SJSA1 (cell line): ENCODE measurements at places on chromosomes 6 and 20.
A peak's percentile ranks its signal among the peaks of the same experiment; 100 is the strongest.

DNA sequence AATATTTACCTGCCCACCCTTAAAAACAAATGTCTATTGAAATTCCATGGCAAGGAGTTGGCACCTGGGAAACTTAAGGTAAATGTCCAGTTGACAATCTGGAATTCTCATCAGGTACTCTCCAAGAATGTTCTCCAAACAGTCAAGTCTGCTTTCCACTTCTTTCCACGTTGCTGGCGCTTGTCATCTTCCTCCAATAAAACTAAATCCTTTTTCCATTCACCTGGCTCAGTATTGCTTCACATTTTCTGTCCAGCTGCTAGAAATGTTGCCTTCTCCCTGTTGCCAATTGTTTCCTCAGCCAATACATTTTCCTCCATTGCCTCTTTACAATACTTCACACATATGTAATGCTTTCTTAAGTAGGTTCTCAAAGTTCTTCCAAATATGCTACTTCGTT is 1288.1 kb upstream of the MAP3K7 start:
- no peak for DNase-seq

GRCh38 chr6:52523378-52524142 is 53.3 kb downstream of the TRAM2 start:
- no peak for DNase-seq

GRCh38 chr6:30683183-30683979 is 3.1 kb downstream of the PPP1R18 start:
- DNase-seq: no peak

GRCh38 chr6:72739368-72739779 is 117.5 kb downstream of the KCNQ5 start:
- DNase-seq: no peak

- peak; percentile 80 for DNase-seq
These were observed 38.2 kb upstream of the IER3 start for GRCh38 chr6:30782425-30783014.

DNA sequence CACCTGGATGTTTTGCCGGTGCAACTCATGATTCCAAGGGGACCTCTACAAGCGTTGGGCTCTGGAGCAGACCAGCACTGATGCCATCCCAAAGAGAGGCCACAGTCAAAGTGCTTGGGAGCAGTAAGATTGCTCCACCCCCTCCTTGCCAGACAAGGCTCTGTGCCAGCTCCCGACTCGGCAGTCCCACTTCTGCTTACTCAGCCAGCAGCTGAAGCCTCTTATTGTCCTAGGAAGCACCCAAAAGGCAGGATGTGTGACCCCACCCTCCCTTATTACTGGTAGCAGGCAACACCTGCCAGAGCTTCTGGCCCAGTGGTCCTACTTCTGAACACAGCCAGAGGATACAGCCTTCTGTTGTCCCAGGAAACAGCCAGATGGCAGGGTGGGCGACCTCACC is 614.2 kb downstream of the TENT5A start:
- DNase-seq: no peak

DNA sequence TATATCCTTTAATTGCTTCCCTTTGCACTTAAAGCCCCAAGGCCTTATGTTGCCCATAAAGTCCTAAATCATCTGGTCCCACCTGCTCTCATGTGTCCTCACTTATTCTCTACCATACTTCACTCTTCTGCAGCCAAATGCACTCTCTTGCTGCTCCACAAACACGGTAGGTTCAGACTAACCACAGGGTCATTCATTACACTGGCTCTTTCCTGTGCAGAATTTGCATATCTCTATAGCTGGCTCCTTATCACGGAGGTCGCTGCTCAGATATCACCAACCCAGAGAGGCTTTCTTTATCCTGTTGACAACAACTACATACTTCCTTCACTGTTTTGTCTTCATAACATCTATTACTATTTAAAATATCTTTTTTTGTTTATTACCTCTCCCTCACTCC is 86.8 kb downstream of the MOXD1 start:
- DNase-seq: no peak

DNA sequence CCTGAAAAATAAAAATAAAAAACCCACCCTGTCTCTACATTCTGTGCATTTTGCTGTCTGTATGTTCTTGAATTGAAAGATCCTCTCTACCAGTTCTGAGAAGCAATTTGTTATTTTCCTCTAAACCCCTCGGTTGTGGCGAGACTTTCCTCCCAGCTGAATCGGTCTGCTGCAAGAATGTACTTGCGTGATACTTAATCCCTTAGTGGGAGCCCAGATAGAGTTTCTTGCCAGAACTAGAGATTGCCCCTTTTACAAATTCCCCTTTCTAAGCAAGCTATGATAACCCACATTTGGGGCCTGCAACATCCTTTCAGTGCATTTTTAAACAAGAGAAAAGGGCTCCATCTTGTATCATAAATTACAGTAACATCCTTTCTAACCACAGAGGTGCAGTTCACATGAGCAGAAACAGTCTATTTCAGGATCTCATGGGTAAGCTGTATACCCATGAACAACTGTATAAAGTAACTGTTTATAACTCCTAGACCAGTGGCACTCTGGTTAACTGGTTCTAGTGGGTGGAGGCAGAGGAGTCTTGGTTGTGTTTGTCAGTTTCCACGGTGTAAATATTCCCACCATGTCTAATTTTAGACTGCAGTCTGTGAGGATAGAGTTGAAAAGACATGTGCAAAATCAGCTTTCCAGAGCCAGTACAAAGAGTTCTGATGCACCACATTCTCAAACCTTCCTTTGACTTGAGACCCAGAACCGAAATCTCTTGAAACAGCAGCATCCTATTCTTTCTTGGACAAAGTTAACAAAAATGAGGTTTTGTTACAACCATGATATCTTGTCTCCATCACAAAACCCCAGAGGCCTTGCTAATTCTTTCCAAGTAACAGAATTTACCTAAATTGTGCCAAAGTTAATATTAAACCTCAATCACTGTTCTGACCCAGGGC is 113.1 kb upstream of the ZNF217 start:
- DNase-seq: peak; percentile 65

GRCh38 chr6:140548366-140548765 is 1173.9 kb upstream of the CITED2 start:
- DNase-seq: no peak

DNA sequence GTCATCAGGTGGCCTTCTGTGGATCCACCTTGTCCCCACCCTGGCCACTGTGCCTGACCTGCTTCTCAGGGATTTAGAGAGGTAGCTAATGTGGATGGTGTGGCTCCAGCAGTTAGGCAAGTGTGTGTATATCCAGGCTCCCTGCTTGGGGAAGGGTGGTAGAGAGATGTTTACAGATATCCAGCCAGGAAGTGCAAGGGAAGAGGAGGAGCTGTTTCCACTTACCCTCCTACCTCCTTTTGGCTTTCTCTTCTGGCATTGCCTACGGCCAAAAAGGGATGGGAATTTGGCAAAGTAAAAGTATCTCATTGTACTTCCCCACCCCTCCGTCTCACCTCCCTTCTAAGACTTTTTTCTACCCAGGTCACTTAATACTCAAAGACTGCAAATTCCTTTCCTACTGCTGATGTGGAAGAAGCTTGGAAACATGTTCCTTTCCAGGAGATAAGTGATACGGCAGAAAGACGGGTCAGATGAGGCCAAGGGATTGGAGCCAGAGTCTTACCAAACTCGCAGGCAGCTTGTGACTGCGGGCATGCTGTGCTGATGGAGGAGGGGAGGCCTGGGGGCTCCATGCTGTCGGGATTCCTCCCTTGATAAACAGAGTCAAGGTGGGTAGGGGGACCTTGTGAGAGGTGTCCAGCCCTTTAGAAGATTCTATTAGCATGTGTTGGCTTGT is 253.4 kb downstream of the PRL start:
- DNase-seq: no peak

GRCh38 chr6:38714239-38715015 is 684 bp upstream of the DNAH8 start:
- no peak for DNase-seq

- no peak for DNase-seq
These were observed 212.7 kb downstream of the TMEM242 start for GRCh38 chr6:157110607-157111006.

DNA sequence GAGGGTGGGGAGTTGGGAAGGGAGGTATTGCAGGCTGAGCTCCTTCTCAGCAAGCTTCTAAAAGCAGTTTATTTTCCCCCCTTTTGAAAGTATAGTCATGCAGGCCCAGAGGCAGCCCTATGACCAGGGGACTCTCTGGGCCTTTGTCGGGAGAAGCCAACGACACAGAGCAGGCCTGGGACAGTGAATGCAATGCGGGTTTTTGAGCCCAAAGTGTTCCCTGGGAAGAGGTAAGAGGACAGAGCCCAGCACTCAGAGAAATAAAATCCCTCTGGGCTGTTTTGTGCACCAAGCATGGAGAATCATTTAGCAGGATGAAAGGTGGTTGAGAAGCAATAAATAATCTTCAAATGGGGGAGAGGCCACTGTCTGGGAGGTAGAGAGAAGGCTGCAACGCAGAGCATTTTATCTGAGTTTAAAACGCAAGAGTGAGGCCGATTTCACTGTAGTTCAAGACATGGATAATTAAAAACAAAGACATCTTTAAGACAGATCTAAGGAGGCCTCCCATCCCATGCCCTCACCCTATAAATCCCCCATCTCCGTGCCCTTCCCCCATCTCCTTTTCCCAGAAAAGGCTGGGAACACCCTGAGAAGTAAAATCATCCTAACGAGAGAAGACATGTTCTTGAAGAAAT is 237.5 kb downstream of the CDC5L start:
- DNase-seq: no peak

- DNase-seq: no peak
These were observed 56.2 kb downstream of the ADGRF1 start for GRCh38 chr6:46985943-46986342.

GRCh38 chr6:8707956-8708772 is 272.8 kb upstream of the SLC35B3 start:
- no peak for DNase-seq

DNA sequence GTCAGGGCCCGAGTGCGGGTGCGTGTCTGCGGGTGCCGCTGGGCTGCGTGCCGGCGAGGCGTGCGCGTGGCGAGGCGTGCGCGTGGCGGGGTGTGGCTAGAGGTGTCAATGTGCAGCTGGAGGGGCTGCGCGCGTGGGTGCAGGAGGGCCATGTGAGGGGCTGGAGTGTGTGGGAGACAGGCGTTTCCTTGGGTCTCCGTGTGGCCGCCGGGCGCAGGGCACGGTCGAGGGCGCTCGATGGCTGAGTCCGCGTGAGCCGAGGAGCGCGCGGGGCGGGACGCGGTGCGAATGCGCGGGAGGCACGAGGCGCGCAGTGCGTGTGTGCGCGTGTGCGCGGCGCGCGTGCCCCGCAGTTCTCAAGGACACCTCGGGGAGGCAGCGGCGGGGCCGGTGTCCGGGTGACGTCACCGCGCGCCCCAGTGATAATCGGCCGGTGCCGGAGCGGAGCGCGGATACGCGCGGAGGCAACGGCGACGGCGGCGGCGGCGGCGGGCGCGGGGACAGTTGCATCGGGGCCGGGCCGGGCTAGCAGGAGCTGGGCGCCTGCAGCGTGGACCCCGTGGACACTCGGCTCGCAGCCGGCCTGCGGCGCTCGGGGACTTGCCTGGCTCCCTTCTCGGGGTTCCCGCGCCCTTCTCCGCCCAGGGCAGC is 38.7 kb downstream of the YTHDF1 start:
- DNase-seq: no peak

- no peak for DNase-seq
These were observed 45.9 kb downstream of the CD164 start for GRCh38 chr6:109336221-109336961.

GRCh38 chr20:5680192-5680591 is 70.0 kb upstream of the SHLD1 start:
- no peak for DNase-seq

DNA sequence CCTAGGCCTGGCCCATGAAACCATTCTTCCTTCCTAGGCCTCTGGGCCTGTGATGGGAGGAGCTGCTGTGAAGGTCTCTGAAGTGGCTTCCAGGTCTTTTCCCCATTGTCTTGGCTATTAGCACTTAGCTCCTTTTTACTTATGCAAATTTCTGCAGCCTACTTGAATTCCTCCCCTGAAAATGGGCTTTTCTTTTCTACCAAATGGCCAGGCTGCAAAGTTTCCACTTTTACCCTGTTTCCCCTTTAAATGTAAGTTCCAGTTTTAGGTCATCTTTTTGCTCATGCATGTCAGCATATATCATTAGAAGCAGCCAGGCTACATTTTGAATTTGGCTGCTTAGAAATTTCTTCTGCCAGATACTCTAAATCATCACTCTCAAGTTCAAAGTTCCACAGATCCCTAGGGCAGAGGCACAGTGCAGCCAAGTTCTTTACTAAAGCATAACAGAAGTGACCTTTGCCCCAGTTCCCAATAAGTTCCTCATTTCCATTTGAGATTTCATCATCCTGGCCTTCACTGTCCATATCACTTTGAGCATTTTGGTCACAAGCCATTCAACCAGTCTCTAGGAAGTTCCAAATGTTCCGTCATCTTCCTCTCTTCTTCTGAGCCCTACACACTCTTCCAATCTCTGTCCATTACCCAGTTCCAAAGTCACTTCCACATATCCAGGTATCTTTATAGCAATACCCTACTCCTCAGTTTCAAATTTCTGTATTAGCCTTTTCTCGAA is 71.9 kb downstream of the TBC1D7 start:
- DNase-seq: no peak

DNA sequence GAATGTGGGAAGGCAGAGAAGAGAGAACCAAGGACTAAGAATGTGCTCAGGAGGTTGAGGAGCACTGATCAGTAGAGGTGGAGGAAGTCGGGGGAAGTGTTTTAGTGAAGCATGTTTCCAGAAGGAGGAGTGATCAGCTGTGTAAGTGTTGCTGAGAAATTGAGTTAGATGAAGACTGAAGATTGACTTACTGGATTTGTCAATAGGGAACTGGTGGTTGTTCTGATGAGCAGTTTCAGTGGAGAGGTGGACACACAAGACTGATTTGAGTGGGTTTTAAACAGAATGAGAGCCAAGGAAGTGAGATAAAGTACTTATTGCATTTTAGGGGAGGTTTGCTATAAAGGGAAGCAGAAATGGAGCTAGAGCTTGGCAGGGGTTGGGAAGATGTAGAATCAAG is 182.6 kb downstream of the CDKAL1 start:
- no peak for DNase-seq

GRCh38 chr6:166262743-166263515 is 45.3 kb downstream of the PRR18 start:
- DNase-seq: no peak

GRCh38 chr20:45347936-45348778 is at the start of gene SDC4:
TSS of gene SDC4 (minus strand) at chr20:45348424. CDS start at chr20:45348384, 40 bp downstream.
- peak; percentile 75 for DNase-seq

DNA sequence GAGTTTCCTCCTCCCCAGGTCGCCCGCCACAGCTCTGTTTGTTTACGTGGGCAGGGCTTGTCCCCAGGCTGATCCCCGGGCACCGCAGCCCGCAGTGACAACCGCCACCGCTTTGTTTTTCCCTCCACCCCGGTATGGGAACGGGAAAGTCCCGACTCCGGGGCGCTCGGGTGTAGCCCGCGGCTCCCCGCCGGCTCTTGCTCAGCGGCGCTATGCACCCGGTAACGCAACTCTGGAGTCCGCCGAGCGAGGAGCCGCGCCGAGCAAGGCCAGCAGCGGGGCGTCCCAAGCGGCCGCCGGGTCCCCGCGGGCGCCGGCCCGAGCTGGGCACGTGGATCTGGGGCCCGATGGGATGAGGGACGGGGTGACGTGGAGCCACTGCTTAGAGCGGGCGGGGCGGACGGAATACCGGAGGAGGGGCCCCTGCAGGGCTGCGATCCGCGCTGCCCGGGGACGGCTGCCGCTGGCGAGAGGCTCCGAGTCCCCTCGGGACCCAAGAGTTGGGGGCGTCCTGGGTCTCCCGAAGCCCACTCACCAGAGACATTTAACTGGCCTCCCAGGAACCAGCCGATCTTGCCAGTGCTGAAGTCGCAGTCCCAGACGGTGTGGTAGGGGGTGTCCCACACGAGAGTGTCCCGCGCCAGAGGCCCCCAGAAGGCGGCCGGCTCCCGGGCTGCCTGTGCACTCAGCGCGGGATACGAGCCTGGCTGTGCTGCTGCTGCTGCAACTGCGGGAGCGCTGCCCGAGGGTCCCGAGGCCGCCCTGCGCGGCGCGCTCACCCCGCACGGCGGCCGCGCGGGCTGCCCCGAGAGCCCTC is 497 bp downstream of the ACSS1 start:
- peak; percentile 72 for DNase-seq
